Activated CD4-positive, CD25-positive, alpha-beta regulatory T cell (primary cell): ENCODE measurements at places on chromosomes 3 and 15.

DNA sequence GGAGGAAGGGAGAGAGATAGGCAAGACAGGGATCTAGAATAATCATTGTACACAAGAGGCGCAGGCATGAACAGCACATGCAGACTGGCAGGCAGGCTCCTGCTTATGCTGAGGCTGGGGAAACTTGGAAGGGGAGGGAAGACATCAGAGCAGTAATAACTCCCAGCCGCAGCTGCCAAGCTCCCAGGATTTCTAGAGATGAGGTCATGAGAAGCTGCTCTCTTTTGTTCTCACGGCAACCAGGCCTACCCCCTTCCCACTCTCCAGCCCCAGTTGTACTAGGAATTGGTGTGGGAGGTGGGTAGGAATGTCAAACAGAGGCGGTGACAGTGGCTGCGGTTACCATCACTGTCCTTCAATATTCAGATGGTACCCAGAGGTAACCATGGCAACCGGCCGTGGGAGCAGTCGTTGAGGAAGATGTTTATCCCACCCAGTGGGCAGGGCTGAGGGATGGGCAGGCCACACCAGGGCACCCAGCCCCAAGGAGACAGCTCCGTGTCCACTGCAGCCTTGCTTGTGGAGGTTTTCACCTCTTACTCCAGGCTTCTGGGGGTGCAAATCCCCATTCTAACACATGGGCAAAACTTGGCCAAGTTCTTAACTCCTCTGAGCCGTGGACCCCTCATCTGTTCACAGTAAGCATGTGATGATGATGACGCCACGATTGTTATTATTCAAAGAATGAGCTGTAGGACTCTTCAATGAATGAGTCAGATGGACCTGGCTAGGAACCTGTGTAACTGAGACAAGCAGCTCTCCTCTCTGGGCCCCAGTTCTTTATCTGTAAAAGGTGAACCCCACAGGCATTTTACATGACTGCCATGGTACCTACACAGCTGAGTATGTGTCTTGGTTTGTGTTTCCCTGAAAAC lies 360.8 kb upstream of the PROK2 start:
- DNase-seq: no peak

DNA sequence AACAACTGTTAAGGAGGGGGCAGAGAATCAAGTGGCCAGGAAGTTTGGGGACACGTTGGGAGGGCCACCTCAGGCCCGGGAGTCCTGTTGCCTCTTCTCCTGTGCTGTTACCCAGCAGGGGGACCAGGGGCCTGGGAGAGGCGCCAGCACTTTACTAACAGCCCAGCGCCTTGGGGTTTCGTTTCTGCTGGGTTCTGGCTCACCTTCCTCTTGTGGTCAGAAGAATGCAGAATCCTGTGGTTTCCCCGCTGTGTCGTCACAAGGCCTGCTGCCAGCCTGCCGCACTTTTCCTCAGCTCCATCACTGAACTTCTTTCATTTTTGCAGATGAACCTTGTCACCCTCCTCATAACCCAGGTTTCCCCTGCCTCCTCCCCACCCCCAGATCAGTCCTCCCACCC lies 67.7 kb downstream of the SLC30A4 start:
- DNase-seq: no peak

DNA sequence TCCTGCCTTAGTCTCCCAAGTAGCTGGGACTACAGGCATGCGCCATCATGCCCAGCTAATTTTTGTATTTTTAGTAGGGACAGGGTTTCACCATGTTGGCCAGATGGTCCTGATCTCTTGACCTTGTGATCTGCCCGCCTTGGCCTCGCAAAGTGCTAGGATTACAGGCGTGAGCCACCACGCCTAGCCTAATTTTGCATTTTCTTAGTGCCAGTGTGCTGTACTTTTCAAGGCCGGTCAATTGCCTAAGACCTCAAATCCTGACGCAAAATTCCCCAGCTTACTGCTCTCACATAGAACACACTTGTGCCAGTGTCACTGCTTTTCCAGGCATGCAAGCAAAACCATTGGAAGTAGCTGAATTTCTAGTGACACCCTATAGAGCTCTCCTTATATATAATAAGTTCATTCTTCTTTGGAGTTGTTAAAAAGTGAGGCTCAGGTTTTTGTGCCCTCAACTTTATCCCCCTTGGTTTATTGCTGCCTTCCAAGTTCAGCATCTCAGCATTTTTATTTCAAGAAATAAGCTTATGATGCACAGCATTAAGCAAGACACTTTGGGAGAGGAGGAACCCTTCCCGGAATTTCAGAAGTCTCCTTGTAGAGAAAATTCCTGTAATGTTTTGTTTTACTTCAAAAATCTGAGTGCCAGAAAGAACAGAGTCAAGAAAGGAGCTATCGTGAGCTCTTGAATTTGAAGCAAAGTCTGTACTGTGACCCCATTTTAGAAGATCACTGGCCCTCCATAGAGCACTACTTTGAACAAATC lies 93.2 kb downstream of the FILIP1L start:
- no peak for DNase-seq

DNA sequence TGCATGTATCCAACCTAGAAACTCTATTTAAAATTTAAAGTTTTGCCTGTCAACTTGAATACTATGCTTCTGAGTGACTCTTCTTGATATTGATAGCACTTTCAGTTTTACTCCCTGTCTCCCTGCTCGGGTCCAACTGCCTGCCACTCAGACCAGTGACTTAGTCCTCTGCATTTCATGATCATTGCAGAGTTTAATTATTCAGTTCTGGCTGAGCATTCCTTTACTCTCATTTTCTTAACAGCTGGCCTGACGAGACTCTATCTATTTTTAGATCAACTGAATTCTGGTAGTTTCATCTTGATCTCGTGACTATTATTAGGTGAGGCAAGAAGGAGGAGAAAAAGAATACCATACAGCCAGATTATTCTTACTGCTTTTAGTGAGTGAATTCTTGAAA lies 617.4 kb downstream of the SI start:
- DNase-seq: no peak

DNA sequence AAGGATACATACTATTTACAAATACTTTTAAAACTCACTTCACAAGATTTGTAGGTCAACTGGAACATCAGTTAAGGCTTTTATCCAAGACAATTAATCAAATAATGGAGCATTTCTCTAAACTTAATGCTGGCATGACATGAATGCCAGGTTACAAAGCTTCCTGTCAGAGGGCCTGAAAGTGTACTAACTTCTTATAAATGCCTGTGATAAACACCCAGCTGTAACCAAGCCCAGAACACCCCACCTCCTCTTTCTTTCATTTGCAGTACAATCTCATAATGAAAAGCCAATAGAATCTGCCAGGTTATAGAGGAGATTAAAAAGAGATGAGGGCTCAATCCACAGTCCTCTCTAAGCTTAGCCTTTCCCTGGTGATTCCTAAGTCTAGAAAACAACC lies 214.4 kb downstream of the OSBPL10 start:
- DNase-seq: no peak

DNA sequence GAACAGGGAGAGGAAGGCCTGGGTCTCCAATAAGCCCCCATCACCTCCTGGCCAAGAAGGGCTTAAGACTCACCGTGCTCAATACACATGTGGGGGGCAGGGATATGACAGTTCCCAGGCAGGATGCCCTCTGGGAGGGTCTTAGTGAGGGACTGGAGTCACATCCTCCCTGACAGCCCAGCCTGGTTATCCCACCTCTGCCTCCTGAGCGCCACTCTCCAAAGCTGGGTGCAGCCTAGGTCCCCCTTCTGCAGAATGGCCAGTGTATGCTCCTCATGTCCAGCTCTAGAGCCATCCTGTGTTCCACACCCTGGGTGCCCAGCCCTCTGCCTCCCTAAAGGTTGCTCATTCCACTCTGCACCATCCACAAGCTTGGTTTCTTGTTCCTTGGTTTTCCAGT lies 1.2 kb upstream of the SHISA5 start:
- DNase-seq: no peak

- no peak for DNase-seq
Observed at GRCh38 chr3:144229330-144229729, 257.7 kb downstream of the DIPK2A start.

DNA sequence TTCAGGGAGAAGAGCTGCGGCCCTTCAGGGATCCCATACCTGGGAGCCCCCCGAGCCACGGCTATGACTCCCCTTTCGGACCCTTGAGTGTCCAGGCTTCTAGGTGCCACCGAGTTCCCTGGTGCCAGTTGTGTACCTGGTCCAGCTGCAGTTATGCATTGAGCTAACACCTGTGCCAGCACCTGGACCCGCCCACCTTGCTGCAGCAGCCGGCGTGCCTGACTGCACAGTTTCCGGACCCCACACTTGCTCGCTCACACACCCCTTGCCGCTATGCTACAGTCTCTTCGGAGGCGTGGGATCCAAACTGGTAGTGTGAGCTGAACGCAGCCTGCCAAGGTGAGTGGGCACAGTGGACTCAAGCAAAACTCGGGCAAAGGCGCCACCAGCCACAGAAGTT lies 284.5 kb upstream of the ROBO1 start:
- DNase-seq: no peak

DNA sequence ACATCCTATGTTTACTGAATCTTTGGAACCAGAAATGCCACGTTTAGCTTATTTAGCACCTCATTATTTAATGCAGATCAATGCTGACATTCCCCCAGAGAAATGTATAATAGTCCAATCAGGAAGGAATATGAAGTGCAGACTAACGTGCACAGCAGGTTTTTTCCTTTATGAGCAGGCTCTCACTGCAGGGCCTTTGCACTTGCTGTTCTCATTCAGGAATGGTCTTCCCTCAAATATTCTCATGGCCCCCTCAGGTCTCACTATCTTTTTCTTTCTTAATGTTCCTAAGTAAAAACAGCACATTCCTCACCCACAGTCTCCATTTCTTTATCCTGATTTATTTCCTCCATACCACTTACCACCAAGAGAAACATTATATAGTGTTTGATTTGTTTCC lies 174.6 kb downstream of the FOXP1 start:
- no peak for DNase-seq

GRCh38 chr3:65615329-65615728 lies 423.4 kb downstream of the MAGI1 start:
- DNase-seq: no peak

DNA sequence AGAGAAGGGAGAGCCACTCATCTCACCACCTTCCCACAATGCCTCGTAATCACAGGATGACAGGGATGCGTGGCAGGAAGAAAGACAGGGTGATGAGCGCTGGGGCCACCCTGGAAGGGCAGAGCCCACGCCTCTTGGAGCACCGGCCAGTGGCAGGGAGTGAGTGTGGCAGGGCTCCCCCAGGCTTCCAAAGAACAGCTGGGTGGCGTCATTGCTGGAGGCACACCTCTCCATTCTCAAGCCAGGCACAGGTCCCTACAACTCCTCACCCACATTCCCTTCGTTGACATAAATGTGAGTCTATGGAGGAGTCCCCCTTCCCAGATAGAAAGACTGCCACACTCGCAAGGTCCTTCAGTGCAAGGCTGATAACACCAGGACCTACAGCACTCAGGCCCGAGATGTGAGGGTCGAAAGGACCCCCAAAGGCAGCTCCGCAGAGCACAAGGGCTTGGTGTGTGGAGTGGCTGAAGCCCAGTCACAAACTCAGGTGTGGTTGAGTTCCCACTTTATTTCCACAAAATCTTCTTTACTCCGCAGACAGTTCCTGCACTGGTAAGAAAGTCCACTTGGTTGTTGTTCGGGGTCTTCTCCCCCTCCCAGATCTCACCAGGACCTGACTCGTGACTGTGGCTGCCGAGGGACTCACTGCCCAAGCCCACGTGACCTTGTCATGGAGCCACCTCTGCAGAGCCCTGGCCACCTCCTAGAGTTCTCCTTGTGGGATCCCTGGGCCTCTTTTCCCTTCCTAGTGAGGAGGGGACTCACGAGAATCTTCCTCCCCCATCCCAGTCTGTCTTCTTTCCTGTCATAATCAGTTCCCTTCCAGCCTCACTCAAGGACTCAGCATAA lies 22.4 kb upstream of the CORO2B start:
- DNase-seq: no peak

DNA sequence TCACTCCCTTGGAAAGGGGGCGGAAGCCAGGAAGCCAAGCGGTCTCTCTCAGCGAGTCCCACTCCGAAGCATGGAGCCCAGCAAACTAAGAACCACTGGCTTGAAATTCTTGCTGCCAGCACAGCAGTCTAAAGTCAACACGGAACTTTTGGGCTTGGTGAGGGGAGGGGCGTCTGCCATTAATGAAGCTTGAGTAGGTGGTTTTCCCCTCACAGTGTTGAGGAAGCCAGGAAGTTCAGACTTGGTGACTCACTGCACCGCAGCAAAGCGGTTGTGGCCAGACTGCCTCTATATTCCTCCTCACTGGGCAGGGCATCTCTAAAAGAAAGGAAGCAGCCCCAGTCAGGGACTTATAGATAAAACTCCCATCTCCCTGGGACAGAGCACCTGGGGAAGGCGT lies 665.4 kb upstream of the CBLB start:
- DNase-seq: no peak

- no peak for DNase-seq
Observed at GRCh38 chr3:62277450-62277849, 95.9 kb downstream of the FEZF2 start.

- no peak for DNase-seq
Observed at GRCh38 chr15:60004009-60004845, at the start of gene FOXB1. FOXB1 (plus strand) TSS chr15:60004311; CDS start chr15:60004964, 653 bp downstream.

DNA sequence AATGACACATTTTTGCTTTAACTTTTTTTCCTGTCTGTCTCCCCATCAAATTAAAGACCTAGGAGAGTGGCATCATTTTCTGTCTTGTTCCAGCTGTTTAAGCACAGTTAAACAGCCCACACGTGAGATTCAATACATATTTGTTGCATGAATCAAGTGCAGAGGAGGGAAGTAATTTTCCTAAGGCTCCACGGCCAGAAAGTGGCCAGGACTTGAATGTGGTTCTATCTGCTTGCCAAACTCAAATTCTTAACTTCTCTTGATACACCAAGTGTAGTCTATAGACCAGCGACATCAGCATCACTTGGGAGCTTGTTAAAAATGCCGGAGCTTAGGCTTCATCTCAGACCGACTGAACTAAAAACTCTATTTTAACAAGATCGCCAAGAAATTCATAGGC lies 724.8 kb upstream of the CFAP20DC start:
- DNase-seq: no peak

DNA sequence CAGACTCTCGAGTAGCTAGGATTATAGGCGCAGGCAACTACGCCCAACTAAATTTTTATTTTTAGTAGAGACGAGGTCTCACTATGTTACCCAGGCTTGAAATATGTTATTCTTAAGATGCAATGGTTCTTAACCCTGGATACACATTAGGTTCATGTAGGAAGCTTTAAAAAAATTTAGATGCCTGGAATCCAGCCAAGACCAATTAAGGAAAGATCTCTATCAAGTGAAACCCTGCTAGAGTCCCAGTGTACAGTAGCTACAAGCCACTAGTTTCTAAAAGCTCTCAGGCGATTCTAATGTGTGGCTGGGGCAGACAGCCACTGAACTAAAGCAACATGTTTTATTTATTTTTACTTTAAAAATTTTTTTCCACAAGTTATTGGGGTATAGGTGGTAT lies 33.2 kb downstream of the TRIM69 start:
- no peak for DNase-seq

DNA sequence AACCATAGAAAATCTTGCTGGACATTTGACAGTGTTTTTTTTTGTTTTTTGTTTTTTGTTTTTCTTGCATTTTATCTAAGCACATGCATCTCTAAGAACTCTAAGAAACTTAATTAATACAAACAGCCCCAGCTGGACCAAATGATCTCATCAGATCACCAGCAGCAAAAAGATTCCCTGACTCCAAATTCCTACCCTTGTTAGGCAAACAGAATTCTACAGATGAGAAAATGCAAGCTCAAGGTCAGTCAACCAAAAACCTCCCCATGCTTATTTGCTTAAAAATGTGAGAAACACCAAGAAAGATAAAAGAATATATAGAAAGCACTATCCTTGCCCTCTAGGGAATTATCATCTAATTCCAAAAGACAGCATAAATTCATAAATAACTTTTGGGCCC lies 65.4 kb downstream of the FOXP1 start:
- DNase-seq: no peak

GRCh38 chr3:45029661-45030060 lies 3.6 kb downstream of the CLEC3B start:
- DNase-seq: no peak

GRCh38 chr3:32303399-32303747 lies 64.9 kb downstream of the CMTM8 start:
- DNase-seq: no peak
